ENCODE measurements at places on chromosomes 2 and 18. TPM values are rescaled to one million over a fixed set of nuclear protein-coding genes. Genes with fewer than 3 reads are reported as not detected.

Gene GAD1
- 0.48 TPM for total RNA-seq

Gene ST8SIA3
- not detected for total RNA-seq

Gene IRS1
- total RNA-seq, result 9.6 TPM

Gene DCC
- not detected for total RNA-seq

Gene DSC3
- not detected for total RNA-seq

Gene FAP
- total RNA-seq, result not detected

Gene CFAP65
- total RNA-seq, result not detected

Gene PPP4R3B
- 72.0 TPM for total RNA-seq

Gene IGFBP2
- 36.2 TPM for total RNA-seq

Measured in activated naive CD4-positive, alpha-beta T cell treated with anti-CD3 and anti-CD28 coated beads, Interleukin-2, amount 10 ng/mL, durations not matched to agents 5 hours and 36 hours (primary cell).